NCI-H2227 treated with DMSO at 0.1 percent for 48 hours (cell line): ENCODE measurements at places on chromosomes 7 and 10.

DNA sequence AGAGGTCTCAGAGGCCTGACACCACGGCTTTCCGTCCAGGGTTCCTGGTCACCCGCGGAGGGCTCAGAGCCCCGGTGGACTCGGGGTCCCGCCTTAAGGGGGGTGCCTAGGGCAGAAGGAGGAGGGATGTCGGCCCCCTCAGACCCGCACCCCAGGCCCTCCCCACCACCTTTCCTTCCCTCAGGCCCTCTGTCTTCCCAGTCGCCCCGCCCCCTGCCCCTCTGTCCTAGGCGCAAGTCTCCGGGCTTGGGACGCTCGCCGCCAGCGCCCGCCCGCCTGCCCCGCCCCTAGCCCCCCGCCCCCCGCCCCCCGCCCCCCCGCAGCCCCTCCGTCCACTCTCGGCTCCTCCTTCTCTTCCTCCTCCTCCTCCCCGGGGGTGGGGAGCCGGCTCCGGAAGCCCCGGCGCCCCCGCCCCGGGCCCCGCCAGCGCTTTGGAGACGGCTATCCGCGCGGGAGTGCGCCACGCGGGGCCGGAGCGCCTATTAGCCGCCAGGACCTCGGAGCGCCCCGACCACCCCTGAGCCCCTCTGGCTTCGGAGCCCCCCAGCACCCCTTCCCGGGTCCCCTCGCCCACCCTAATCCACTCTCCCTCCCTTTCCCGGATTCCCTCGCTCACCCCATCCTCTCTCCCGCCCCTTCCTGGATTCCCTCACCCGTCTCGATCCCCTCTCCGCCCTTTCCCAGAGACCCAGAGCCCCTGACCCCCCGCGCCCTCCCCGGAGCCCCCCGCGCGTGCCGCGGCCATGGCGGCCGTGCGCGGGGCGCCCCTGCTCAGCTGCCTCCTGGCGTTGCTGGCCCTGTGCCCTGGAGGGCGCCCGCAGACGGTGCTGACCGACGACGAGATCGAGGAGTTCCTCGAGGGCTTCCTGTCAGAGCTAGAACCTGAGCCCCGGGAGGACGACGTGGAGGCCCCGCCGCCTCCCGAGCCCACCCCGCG, at the start of gene AEBP1:
Gene AEBP1 (plus strand): TSS at position 423 of the 937 bp plus-strand sequence. CDS start 321 bp downstream, at position 744.
- no peak for DNase-seq

DNA sequence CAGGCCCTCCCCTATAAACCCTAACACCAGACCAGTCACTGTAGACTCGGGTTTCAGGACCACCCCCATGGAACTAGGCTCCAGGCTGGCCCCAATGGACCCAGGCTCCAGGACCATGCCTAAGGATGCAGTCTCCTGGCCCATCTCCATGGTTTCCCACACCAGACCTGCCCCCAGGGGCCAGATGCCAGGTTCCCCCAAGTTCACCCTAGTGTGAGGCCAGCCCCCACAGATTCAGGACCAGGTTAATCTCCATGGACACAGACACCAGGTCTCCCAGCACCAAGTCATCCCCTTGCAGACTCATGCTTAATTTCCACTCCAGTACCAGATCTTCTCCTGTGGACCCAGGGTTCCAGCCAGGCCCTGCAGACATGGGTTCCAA, 103.8 kb upstream of the LANCL2 start:
- no peak for DNase-seq

- DNase-seq = no peak
These were observed 73.9 kb downstream of the SH2D4B start for GRCh38 chr10:80611481-80612185.

- no peak for DNase-seq
These were observed 93.8 kb downstream of the MAPK8 start for GRCh38 chr10:48400129-48400849.

- no peak for DNase-seq
These were observed 119.7 kb upstream of the FAM3C start for GRCh38 chr7:121515630-121516401.
